ENCODE measurements at places on chromosomes 7 and 10. TPM values are rescaled to one million over a fixed set of nuclear protein-coding genes. Genes with fewer than 3 reads are reported as not detected.

GRCh38 chr7:129257168-129257567 is 32.3 kb downstream of the AHCYL2 start:
- no peak for DNase-seq

DNA sequence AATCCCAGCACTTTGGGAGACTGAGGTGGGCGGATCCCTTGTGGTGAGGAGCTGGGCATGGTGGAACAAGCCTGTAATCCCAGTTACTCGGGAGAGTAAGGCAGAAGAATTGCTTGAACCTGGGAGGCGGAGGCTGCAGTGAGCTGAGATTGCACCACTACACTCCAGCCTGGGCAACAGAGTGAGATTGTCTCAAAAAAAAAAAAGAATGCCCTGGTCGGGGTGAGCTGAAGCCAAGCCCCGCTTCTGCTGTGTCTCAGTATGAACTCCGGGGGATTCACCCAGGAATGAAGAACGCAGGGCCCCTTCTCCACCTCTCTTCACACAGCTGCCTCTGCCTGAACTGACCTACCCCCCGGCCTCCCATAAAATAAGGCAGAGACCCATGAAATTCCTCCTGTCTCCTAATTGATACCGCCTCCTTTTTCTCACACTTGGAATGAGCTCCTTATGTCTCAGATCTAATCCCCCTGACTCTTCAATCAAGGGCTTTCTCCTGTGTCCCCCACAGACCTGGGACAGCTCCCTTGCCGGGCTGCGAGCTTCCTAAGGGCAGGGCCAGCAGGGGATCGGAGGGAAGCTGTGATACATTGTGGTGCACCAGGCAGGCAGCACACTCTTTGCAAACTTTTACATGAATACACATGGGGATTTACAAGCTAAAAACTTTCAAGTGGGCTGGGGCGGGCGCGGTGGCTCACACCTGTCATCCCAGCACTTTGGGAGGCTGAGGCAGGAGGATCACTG is 911 bp upstream of the ZP3 start:
- DNase-seq, result peak; percentile 65

DNA sequence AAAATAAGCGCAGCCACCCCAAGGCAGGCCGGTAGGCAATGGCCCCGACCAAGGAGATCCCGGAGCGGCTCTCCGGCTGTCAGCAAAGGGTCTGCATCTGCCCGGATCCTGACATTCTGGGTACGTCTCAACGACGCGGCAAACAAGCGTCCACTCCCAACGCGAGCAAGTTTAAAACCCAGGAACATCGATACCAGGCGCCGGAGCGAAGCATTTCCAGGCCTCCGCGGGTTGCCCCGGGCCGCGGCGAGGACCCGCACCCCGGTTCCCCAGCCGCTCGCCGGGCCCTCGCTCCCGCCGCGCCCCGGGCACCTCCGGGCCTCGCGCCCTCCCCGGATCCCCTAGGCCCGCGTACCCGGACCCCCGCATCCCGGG is 453 bp downstream of the URGCP start:
- DNase-seq, result peak; percentile 37

FAM180A gene
- not detected for total RNA-seq

- DNase-seq, result no peak
Observed at GRCh38 chr7:148288592-148289151, 301.9 kb upstream of the C7orf33 start.

VAX1 gene
- not detected for total RNA-seq

GRCh38 chr10:77707570-77707969 is 70.0 kb upstream of the KCNMA1 start:
- DNase-seq, result no peak

DNA sequence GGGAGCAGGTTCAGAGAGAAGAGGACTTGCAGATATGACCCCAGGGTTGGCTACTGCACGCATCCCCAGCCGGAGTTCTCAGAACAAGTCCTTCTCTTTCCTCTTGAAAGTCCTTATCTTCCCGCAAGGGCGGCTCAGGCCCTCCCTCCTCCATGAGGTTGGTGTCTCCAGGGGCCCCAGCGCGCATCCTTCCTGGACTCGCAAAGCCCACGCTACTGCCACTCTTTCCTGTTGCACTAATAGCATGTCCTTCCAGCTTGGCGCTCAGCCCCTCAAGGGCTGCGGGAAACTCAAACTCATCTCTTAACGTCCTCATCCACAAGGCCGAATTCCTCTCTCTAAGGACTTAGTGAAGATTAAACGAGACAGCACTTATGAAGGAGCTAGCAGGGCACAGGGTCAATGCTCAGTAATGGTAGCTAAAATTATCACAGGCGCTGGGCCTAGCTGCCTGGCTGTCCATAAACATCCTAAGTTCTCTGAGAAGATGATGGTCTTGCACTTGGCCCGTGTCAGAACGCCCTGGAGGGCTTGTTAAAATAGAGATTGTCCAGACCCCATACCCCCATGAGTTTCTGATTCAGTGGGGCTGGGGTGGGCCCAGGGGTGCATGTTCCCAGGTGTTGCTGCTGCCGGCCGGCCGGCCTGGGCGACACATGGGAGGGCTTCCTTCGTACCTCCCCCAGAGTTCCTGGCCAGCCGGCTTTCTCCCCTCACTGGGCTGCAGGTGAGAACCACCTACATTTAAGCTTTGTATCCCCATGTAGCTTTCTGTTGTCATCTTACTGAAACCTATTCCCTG is 261.4 kb downstream of the COBL start:
- DNase-seq, result no peak

- no peak for DNase-seq
Observed at GRCh38 chr10:48691812-48692528, 7.3 kb downstream of the WDFY4 start.

DNA sequence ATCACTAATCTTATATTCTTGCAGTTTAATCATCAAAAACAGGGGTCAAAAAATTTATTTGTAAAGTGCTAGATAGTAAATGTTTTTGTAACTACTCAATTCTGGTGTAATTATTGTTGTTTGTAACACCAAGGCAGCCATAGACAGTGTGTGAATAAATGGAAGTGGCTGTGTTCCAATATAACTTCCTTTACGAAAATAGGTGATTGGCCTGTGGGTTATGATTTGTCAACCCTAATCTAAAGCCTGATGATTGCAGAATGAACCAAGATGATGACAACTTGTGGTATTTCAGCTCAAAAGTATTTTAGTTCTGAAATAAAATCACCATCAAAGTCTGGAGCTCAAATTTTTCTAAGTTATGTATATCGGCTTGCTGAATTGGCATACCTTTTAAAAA is 34.4 kb upstream of the ETV1 start:
- DNase-seq, result no peak

SVOPL gene
- 1.5 TPM for total RNA-seq

DNA sequence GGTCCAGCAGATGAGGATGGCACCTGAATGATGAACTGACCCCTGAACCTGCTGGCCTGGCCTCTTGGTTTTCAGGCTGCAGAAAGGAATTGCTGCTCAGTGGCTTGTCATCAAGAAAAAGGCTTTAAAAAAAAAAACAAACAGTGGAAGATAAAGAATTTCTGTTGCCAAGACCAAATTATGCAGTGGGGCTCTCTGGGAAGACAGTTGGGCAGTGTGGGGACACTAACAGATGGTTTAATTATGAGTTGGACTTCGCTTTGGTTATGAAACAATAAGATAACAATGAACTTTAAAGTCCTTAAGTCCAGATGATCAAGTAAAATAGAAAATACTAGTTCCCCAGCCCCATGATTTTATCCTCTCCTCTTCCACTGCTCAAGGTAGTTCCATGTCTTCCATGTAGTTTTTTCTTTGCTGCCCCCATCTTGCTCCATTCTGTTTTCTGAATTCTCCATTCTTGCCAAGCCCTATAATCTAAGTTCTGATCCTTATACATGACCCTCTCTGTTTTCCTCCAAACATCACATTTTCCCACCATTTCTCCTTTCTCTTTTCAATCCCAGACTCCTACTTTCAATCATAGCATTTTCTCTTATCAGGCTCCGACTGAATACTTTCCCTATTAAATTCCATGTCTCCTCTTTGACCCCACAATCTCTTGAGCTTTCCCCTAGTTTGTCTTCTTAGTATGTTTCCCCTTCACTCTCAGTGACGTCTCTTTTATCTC is 52.6 kb downstream of the ANK3 start:
- DNase-seq, result no peak

- DNase-seq, result peak; percentile 75
Observed at GRCh38 chr10:97542169-97543024, 30.2 kb upstream of the ANKRD2 start.

AMPH gene
- not detected for total RNA-seq

OR13A1 gene
- not detected for total RNA-seq

DNA sequence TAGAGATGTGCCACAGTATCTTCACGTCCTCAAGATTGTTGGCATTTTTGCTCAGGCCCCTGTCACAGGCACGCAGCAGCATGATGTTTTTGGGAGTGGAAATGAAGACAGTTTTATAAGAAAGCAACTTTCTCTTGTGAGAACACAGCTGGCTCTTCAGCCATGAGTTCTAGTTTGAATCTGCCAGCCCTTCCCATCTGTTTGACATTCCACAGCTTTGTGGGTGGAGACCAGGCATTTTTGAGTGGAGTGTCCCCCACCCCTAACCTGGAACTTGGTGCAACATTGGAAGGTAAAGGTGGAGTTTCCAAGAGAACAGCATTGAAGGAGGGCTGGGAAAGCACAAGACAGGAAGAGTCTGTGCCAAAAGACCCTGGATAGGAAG is 253.1 kb upstream of the IGFBP3 start:
- DNase-seq, result no peak

- no peak for DNase-seq
Observed at GRCh38 chr10:125605167-125605566, 77.8 kb downstream of the TEX36 start.

DNA sequence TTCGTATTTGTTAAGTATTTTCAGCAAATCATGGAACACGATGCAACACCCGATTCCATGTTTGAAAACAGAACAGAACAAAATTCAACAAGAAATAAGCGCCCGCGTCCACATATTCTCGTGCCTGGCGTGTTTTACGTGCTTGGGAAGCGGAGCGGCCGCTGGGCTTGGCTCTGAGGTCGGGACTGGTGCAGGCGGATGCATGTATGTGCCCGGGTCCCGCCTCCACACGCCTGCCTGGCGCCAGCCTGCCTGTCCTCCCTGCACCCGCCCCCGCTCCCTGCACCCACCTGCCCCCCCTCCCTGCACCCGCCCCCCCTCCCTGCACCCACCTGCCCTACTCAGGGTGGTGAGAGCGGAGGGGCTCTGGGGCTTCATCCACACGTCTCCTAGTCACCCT is 454.5 kb downstream of the DNAJB6 start:
- DNase-seq, result no peak

DNA sequence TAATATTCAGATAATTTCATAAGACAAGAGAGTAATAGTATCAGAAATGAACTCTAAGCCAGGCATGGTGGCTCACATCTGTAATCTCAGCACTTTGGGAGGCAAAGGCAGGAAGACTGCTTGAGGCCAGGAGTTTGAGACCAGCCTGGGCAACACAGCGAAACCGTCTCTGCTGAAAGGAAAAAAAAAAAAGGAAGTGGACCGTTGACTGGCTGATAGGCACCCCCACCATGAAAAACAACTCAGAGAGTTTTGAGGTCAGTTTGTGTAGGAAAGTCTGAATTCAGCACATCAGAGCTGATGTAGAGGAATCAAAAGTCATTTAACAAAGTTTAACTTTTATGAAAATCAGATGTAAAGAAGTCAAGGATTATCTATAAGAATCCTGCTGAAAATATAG is 63.2 kb upstream of the AMPH start:
- no peak for DNase-seq

GRCh38 chr7:6577369-6578113 is at the start of gene ZDHHC4:
TSS of gene ZDHHC4 (plus strand) at chr7:6577454. CDS start at chr7:6580562, 3,108 bp downstream.
- DNase-seq, result peak; percentile 95

DNA sequence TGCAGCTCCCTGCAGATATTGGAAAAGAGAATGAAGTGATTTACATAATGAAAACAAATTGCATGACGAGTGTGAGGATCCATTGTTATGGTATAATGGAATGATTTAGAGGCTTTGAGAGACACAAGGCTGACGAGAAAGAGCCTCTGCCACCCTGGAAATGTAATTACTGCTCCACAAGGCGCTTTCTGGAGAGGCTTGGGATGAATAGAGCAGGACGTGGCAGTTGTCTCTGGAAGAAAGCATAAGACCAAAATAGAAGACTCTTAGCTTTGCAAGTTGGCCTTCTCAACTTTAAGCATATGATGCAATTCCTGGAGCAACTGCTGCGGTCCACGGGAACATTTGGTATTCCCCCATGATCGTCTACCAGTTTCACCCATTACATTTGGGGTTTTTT is 181.9 kb upstream of the TCF7L2 start:
- no peak for DNase-seq

DNA sequence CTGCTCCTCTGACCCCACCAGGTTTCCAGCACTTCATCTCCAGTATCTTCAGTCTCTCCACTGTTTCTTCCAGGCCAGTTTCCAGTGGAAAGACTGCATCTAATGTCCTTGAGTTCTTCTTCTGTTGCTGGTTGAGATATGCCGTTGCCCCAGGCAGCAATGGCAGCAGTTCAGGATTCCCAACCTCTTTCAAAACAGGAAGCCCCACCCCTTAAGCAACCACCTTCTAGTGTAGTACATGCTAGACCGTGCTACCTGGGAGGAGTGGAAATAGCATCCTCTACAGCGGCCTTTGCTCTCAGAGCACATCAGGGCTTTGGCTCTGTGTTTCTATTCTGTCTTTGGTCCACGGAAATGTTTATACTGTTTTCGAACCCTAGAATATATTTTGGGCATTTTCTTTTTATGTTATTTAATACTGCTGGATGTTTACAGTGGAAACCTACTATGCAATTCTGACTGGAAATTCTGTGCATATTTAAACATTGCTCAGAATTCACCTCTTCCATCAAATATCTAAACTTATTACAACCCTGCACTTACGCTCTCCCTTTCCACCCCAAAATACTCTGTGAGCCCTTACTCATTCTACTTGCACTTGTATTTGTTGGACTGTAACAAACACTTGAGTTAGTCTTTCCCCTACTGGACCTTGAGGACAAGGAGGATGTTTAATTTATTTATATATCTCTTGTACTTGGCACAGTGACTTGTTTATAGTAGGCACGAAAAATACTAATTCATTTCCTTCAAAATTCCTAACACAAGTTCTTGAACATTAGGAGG is 8.5 kb upstream of the BPGM start:
- no peak for DNase-seq

- DNase-seq, result peak; percentile 45
Observed at GRCh38 chr10:52566471-52567246, 205.9 kb downstream of the MBL2 start.

GRCh38 chr10:119595676-119596515 is 868 bp downstream of the TIAL1 start:
- DNase-seq, result peak; percentile 6

LIPM gene
- total RNA-seq, result not detected

- DNase-seq, result peak; percentile 24
Observed at GRCh38 chr10:51892965-51893658, 193.7 kb upstream of the CSTF2T start.

- DNase-seq, result no peak
Observed at GRCh38 chr7:139436806-139437205, 46.7 kb downstream of the KLRG2 start.
